ENCODE measurements at places on chromosomes 7 and 10.

DNA sequence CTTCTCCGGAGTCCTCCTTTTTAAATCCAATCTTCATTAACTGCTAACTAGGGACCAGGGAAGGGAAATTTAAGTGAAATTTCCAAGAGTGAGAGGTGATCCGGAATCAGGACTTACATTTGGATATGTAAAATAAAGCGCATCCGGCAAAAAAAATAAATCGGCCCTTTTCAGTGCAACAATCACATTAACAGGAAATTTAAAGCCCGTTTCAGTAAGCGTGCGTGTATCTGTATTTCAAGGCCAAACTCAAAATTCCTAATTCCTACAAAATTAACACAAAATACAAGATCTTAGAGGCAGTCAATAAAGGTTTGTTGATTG lies 771 bp downstream of the DNAJC9 start:
- DNase-seq, result no peak

- no peak for DNase-seq
Observed at GRCh38 chr10:132991706-132992432, 49.5 kb upstream of the CFAP46 start.

GRCh38 chr7:124718032-124718766 lies 47.4 kb downstream of the GPR37 start:
- DNase-seq, result no peak

DNA sequence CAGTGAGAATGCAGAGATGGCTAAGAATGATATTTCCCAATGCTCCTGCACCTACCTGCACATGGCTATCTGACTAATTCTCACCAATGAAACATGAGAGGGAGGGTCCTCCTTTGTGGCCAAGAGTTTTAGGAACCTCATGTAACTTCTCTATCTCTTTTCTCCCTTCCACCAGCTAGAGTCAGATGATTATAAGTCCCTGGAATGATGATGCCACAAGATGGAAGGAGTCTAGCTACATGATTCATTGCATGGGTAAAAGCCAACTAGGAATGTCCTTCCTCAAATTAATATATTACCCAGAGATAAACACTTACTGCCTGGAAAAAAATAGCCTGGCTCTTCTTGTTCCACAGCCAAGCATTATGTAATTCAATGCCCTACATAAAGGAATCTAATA lies 55.1 kb upstream of the AASS start:
- no peak for DNase-seq

GRCh38 chr10:58586282-58587245 lies 73.9 kb downstream of the BICC1 start:
- DNase-seq, result no peak

GRCh38 chr7:95989301-95989700 lies 216.9 kb downstream of the DYNC1I1 start:
- DNase-seq, result no peak

All from effector memory CD4-positive, alpha-beta T cell (primary cell).